Common myeloid progenitor, CD34-positive (primary cell): ENCODE measurements at places on chromosomes 4 and X.

DNA sequence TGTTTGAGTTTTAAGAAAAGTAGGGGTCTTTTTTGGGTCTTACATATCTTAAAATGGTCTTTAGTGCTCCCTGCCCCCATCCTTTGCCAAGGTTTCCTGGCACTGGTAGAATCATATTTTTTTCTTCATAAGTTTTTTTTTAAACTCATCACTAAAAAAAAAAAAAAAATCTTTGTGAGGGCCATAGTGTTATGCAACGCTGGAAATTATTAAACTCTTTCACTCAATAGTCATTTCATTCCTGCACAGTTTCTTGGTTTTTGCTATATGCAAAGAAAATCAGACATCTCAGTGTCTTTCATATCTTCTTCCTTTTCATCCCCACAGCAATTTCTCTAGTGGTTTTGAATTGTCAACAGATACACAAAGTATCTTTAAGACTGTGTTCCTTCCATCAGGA lies 95.6 kb downstream of the TMA16 start:
- DNase-seq, result no peak

DNA sequence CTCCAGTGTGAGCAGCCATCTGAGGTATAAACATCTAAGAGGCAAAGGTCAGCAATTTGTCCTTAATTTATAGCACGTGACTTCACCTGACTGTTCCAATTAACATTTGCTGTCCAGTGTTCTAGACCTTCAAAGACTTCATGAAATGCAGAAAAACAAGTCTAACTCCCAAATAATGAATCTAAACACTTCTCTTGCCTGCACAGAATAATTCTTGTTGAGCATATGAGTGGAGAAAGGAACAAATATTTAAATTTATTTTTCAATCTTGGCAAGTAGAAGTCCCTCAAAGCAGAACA lies 12.0 kb downstream of the RFC1 start:
- no peak for DNase-seq

- peak; percentile 42 for DNase-seq
Measured at GRCh38 chrX:109600237-109600651, 24.7 kb downstream of the KCNE5 start.

GRCh38 chrX:31420302-31420701 lies 348.5 kb upstream of the FTHL17 start:
- no peak for DNase-seq

GRCh38 chrX:113726009-113726408 lies 857.9 kb upstream of the HTR2C start:
- no peak for DNase-seq

DNA sequence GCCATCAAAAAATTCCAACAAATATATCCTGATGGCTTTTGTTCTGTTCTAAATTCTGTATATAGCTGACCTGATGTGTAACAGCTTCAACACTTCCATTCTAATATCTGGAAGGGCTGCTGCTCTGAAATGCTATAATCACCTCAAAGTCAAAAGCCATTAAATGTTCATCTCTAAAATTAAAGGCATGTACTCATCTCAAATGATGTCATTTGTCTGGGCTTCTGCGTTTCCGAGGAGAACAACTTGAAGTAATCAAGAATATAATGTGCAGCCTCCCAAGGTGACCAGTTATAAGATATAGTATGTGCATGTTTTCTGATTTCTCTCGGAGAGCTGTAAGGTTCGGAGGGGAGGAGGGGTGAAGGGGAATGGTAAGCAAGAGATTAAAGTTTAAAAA lies 237.6 kb downstream of the SCFD2 start:
- no peak for DNase-seq

DNA sequence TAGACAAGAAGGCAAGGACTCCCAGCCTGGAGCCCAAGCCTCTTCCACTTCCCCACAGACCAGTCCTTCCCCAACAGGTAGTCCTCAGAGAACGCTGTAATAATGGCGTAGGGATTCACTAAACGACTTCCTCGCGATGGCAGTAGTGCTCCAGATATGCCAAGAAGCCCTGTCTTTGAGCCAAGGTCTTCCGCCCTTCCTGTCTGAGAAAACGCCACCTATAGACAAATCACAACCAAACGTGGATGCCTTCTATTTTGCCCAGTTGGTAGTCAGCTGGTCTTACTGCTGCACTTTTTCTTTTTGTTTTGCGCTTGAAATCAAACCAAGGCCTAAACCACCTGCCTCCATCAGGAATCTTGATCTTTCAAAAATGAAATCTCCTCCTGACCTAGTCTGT lies 203.3 kb downstream of the OR13H1 start:
- no peak for DNase-seq

- DNase-seq, result no peak
Measured at GRCh38 chr4:78659264-78659663, 107.7 kb downstream of the ANXA3 start.

DNA sequence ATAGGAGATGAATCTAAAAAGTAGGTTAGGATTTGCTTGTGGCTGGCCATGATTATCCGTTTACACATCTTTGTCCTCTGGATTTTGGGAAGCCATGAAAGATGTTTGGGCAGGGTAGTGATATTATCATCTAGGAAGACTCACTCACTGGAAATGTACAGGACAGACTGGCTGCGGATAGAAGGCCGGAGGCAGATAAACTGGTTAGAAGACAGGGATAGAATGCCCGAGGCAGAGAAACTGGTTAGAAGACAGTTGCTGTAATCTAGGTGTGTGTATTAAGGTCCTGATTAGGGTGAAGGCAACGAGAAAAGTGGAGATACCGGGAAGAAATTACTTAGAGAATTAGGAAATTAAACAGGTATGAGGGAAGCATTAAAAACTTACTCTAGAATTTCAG lies 68.8 kb downstream of the SPRY1 start:
- DNase-seq, result no peak

DNA sequence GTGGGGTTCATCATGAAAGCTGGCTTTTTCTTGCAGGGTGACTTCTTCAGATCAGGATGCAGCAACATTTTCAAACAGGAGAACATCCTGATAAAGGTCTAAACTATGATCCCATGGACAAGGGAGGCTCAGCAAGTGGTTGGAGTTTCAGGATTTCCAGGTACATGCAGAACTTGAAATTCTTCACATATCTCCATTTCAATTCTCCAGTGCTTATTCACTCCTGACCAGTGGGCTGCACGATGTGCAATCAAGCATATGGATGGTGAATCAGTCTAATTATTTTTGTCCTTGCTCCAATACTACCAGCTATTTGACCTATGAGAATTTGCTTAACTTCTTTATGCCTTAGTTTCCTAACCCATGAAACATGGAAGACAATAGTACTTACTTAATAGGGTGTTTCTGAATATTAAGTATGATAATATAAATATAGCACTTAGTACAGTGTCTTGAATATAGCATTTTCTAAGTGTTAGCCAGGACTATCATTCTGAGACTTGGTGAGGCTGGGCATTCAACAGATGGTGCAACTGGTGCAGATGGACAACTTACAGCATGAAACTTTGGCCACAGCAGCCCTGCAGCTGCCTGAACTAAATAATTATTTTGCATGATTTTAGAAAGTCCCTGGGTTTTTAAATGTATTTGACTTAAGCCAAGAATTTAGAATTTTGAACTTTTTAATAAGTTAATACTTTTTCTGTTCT lies 92.4 kb downstream of the HPGD start:
- DNase-seq, result no peak

DNA sequence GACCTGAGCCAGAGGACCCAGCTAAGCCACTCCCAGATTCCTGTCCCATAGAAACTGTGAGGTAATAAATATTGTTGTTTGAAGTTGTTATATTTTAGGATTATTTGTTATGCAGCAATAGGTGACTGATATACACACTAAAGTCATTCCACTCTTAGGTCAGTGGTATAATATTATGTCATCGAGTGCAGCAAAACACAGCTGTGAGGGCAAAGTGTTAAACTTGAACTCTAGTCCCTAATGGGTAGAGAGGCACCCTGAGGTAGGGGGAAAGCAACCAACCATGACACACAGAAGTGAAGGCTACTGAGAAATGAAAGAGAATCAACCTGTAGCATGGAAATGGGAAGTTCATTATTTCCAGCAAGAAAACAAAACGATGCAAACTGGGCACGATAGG lies 66.6 kb downstream of the ATXN3L start:
- no peak for DNase-seq

- DNase-seq, result no peak
Measured at GRCh38 chrX:15158350-15158735, 111.5 kb downstream of the ASB9 start.

DNA sequence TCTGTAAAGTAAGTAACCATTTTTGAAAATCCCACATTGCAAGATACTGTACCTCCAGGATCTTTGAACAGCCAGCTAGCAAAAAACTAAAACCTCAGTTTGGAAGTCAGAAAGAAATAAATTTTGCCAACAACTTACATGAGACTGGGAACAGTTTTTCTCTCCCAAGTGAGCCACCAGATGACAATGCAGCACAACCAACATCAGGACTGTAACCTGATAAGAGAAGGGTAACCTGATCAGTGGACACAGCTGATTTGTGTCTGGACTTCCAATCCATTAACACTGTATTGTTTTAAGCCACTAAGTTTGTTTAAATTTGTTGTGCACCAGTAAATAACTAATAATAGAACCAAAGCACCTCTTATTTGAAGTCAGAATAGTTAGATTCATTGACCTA lies 923.3 kb downstream of the FAT4 start:
- DNase-seq, result no peak

DNA sequence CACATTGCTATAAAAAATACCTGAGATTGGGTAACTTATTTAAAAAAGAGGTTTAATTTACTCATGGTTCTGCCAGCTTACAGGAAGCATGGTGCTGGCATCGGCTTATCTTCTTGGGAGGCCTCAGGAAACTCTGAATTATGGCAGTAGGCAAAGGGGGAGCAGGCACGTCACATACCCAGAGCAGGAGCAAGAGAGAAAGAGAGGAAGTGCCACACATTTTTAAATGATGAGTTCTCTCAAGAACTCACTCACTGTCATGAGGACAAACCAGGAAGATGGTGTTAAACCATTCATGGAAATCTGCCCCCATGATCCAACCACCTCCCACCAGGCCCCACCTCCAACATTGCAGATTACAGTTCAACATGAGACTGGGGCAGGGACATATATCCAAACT lies 10.0 kb upstream of the AFF1 start:
- DNase-seq, result peak; percentile 84

GRCh38 chr4:177093964-177094363 lies 215.7 kb upstream of the NEIL3 start:
- no peak for DNase-seq

DNA sequence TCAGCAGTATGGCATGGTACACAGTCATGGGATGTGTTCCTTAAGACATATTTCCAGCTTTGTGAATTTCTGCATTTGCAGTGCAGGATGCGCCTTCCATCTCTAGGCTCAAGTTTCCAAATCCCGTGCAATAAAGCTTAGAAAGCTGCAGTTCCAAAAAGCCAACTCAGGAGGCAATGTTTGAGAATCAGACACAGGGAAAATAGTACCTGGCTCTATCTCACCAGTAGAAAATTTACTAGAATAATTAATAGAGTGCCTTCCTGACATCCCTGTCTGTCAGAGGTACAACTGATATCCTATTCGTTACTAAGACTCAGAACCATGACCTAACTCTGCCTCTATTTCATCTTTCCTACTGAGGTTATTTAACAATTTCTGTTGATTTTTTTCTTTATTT lies 1333.0 kb downstream of the PCDH19 start:
- DNase-seq, result no peak

GRCh38 chrX:132737743-132738142 lies 220.7 kb downstream of the HS6ST2 start:
- no peak for DNase-seq

- no peak for DNase-seq
Measured at GRCh38 chr4:16480011-16480410, 253.7 kb upstream of the TAPT1 start.

DNA sequence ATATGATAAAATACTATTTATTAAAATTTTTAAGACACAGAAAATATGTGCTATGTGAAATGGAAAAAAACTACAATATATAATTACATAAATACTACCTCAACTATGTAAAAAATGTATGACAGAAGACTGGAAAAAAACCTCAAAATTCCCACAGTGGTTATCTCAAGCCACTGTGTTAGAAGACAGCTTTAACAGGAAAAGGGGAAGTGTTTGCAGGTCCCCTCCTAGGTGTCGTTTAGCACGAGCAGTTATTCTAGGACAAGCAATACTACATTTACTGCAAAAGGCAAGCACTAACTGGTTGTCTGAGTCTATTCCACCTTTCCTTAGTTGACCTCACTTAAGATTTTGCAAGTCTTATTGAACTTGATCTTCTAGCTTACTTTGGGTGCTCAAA lies 44.9 kb upstream of the PHF8 start:
- no peak for DNase-seq
